ENCODE measurements at places on chromosomes 13 and 19.

DNA sequence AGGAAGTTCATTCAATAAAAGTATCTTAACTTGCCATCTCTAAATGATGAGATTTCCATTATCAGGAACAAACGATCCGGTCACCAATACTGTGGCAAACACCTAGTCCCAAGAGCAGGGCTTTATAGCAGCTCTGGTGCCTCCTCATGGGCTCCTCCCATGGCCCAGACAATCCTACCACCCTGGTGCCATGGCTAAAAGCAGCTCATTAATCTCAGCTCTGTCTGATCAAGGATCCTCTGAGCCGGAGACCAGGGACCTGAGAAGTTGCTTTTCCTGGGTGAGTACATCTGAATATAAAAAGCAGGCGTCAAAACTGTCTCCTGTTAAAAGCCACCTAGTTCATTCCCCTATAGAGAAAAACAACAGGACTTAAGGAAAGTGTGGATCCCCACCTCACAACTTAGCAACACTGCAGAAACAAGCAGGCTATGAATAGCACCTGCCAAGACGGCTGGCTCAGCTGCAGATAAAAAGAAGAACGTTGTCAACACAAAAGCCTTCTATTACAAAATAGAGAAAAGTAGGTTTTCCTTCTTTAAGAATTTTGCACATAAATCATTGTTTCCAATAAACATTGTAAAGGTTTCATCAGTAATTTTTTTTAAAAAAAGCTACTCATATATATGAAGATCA, 30.3 kb downstream of the TSHZ3 start:
- DNase-seq, result no peak

DNA sequence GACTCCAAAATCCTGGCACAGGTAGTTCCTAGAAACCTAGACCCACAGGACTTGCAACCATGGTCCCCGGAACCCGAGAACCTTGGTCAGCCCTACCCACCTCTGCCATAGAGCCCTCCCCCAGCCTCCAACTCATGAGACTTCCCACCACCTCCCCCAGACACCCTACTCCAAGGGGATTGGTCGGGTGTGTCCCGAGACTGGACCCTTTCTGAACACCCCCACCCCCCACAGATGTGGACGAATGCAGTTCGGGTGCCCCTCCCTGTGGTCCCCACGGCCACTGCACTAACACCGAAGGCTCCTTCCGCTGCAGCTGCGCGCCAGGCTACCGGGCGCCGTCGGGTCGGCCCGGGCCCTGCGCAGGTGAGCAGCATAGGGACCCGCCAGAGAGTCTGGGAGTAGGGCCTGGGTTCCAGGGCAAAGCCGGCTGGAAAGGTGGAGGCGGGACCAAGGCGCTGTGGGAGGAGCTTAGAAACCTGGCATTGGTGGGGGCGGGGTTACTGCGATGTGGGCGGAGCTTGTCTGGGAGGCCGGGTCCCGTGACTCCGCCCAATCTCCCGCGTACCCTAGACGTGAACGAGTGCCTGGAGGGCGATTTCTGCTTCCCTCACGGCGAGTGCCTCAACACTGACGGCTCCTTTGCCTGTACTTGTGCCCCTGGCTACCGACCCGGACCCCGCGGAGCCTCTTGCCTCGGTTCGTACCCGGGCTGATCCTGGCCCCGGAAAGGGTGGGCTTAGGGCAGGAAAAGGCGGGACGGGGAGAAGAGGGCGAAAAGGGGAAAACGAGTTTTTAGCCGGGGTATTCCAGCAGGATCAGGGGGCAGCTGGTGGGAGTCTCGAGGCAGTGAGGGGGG, 11.9 kb downstream of the LTBP4 start:
- no peak for DNase-seq

DNA sequence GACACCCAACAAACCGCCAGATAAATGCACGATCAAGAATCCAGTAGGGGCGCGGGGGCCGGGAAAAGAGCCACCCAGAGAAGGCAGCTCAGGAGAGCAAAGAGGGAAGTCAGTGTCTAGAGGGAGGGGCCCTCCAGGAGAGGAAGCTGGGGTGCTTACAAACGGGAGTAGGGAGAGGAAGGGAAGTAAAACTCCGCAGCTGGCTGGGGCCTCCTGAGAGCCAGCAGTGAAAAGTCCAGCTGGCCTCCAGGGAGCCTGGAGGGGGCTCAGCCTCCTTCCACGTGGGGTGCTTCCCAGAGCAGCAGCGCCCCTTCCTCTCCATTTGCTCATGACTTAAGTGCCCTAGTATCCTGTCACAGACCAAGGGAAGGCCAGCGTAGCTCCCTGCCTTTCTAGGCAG, 51.8 kb downstream of the TMED1 start:
- peak; percentile 87 for DNase-seq

DNA sequence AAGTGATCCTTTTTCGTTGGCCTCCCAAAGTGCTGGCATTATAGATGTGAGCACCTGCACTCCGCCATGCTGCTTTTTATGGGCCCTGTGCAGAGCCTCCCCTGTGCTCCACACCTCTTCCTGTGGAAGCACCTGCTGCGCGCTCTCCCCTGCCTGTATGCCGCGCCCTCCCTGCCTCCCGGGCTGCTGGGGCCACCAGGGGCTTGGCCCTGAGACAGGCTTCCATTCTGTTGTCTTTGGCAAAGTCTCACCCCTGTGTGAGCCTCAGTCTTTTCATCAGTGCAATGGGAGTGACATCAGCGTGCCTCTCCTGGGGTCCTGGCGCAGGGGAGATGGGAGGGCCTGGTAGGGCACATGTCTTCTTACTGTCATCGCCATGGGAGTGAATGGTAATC, 1.3 kb downstream of the FAM174C start:
- no peak for DNase-seq

DNA sequence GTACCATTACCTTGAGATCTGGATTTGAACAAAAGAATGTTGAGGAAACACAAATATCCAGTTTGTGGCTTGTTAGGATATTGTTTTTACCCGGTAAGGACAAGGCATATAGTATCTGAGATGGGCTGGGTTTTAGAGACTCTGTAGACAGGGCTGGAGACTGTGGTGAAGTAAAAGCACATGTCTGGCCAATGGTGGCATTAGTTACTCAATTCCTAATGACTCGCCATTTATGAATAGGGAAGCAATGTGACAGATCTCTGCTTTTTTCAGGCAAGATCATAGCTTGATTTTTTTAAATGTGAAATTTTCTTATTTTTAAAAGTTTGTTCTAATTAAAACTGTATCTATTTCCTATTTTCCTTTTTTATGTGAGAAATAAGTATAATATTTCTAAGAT, 371.1 kb upstream of the SPRY2 start:
- no peak for DNase-seq

- no peak for DNase-seq
These were observed 8.1 kb downstream of the CCDC70 start for GRCh38 chr13:51869916-51870315.

DNA sequence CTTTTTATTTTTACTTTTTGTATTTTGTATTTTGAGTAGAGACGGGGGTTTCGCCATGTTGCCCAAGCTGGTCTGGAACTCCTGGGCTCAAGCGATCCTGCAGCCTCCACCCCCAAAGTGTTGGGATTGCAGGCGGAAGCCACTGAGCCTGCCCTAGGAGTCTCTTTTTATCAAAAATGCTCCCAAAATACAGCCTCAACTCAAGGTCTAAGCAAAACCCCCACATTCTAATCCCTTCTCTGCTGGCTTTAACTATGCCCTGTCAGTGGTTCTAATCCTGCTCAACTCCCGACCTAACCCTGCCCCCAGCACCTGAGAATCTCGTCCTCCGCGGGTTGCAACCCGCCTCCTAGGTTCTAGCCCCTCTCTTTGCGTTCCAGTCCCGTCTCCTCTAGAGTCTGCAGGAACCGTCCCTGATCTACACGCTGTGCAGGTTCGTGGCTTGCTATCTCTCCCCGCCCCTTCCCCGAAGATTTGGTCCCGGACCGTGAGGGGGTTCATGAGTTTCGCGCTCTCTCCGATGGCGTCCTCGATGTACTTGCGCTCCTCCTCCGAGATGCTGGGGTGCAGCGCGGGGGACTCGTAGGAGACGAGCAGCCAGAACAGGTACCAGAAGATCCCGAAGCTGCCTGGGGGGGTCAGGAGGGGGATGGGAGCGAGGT, 8.0 kb downstream of the SLC17A7 start:
- DNase-seq, result no peak
